Esophagus (tissue), 2 donors: ENCODE measurements at places on chromosomes 4 and X. TPM values are rescaled to one million over a fixed set of nuclear protein-coding genes. Genes with fewer than 3 reads are reported as not detected.

The GABRB1 gene
- polyA plus RNA-seq = not detected

The LAMTOR3 gene
- polyA plus RNA-seq = 76.2 TPM

The RTL9 gene
- polyA plus RNA-seq = 0.01 TPM

The SH3TC1 gene
- 18.0 TPM for polyA plus RNA-seq

The TXK gene
- polyA plus RNA-seq = 0.61 TPM

The PDS5A gene
- polyA plus RNA-seq = 16.8 TPM

The CT83 gene
- not detected for polyA plus RNA-seq

The USP17L12 gene
- polyA plus RNA-seq = not detected

The LGI2 gene
- polyA plus RNA-seq = 0.08 TPM

The ARHGAP6 gene
- polyA plus RNA-seq = 0.98 TPM

The ZDHHC15 gene
- 0.45 TPM for polyA plus RNA-seq

The AFP gene
- not detected for polyA plus RNA-seq

The GPR82 gene
- 0.12 TPM for polyA plus RNA-seq
